ENCODE measurements at places on chromosomes 7 and 10.

DNA sequence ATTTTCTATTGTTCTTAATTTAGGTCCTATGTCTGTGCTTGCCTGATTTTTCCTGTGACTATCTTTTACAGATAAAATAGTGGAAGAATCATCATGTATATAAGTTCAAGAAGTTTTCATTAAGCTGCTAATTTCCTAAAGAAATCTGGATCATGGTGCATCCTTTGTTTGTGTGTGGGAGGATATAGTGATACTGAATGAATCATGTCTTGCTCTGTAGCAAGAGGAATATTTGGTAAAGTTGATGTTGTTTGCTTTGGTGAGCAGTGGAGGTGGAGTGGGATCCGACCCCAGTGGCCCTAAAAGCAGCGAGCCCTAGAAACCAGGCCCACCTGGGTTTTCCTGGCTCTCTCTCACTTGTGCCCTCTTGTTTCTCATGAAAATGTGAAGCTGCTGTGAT lies 83.7 kb downstream of the CCNY start:
- DNase-seq, result peak; percentile 14

GRCh38 chr10:80412486-80412885 lies 4.1 kb downstream of the PRXL2A start:
- no peak for DNase-seq

DNA sequence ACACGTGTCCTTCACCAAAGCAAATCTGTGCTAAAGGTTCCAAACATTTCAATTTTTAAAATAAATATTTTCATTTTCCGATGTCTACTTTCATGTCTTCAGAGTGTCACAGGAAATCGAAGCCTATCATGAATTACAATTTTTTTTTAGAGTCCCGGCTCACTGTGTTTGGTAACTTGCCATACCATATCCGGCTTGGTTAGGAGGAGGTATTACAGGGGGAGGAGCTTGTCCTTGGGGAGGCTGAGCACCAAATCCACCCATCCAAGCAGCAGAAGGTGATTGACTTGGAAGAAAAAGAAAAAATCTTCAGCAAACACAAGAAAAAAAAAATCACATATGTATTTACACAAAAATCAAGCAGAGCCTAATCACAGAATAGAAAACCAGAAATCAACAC lies 21.3 kb downstream of the TIAL1 start:
- no peak for DNase-seq

DNA sequence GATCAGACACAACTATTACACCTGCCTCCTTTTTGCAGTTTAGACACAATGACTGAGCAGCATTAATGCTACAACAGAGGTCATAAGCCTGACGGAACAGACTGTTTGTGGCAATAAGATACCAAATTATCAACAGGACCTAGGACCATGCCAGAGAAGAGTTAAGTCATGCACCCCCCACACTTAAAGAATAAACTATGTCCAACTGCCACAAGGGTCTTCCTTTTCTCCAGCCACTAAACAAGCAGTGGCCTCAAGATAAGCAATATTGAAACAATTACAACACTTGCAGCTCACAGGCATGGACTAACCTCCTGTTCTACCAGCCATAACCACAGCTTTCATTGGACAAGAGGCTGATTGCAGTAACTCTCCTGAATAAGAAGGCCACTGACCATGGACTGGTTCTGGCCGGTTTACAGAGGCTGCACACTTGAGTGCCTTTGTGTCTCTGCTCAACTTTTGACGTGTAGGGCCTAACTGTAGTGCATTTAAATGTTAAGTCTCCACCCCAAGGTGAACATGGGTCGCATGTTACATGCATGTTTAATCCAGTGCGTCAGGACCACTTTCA lies 104.4 kb downstream of the STRA8 start:
- no peak for DNase-seq

GRCh38 chr10:103793920-103794883 lies 61.2 kb downstream of the SH3PXD2A start:
- no peak for DNase-seq

- no peak for DNase-seq
Observed at GRCh38 chr10:60974463-60975149, 30.6 kb upstream of the RHOBTB1 start.

DNA sequence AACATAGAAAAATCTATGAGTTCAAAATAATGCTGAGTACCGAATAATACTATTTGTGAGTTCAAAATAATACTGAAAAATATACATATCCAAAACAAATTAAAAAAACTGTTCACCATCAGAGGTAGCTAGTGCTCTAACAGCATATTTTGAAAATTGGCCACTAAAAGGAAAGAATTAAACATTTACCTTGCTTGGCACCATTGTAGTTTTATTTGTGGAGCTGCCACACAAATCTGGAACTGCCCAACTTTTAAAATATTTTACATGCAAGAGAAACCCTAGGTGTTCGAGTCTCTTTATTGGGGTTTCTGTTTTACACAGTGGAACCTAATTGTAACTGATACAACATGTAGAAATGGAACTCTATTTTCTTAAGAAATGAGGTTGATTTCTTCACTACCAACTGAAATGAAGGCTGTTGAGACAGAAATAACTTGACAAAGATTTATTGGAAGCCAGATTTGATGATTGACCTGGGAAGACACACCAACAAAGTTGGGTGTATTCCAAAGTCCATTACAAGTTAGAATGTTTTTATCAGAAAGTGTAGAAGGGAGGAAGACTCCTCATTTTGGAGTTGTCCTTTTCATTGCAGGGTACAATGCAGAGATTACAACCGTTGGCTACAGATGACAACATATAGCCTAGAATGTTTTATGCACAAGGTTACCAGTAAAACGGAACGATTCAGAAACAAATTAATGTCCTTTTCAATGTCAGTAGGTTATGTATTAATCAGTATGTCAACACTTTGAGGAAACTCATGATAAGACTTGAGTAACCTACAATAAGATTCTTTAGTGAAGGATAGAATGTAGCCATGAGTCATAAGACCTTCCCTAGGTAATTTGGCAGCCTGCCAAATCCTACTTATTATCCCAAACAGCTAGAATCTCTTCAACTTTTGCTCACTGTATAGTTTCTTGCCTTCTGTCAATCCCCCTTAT lies 73.8 kb upstream of the PAPSS2 start:
- peak; percentile 14 for DNase-seq

GRCh38 chr7:144842377-144842851 lies 6.6 kb upstream of the TPK1 start:
- DNase-seq, result no peak

- DNase-seq, result no peak
Observed at GRCh38 chr7:141673346-141673745, 28.6 kb downstream of the DENND11 start.

DNA sequence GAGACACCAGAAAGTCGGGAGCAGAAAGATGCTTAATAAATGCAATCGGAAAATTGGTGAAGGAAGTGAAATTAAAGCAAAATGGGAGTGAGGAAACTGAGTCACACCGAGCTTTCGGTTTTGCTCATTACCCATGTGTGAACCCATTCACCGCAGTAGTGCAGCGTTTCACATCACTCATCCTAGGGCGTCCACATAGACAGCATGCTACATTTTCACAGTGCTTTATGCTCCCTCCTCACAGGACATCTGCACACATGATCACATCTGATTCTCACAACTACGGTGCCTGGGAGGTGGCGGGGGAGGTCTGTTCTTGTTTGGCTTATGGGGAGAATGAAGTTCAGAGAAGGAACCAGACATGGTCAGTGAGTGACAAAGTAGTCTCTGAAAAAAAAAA lies 36.6 kb upstream of the ATP6V0A4 start:
- DNase-seq, result no peak

DNA sequence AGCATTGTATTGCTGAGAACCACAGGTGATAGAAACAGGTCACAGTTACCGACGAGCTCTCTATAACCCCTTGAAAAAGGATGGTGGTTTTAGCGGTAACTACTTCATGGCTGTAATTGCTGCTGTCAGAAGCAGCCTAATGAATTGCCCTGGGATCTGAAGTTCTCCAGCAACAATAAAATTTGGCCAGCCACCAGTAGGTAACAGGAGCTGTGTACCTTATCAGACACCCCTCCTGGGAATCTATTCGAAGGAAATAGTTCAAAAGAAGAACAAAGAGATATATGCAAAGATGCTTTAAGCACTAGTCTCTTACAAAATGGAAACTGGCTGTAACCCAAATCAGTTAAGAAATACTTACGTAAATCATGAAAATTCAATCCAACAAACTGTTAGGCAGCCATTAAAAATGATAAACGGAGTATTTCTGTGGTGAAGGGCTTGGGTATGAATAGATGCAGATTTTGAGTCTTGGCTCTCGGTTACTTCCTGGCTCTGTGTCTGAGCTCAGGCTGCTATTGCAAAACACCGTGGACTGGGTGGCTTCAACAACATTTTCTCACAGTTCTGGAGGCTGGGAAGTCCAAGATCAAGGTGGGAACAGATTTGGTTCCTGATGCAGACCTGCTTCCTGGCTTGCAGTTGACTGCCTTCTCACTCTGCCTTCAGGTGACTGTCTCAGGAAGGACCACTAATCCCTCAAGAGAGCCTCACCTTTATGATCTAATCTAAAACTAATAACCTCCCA lies 1.6 kb downstream of the MSRB2 start:
- DNase-seq, result no peak

DNA sequence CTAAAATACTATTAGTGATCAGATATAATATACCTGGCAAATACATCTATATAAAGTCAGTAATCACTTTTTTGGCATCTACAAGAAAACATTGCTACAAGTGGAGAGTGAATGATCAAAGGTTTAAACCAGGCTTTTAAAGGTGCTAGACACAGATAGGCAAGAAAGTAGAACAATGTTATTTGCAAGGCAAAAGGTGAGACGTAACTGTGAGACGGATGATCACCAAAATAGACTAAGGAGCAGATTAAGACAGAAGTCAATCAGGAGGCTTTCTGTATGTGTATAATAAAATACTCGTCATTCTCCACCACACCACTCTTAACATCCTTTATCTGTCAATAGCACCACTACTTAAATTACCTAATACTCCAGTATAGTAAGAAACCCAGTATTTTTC lies 8.3 kb downstream of the ANXA7 start:
- no peak for DNase-seq

GRCh38 chr10:71964098-71964742 lies at the start of gene CHST3:
TSS of gene CHST3 (plus strand) at chr10:71964395. CDS start at chr10:72005843, 41,448 bp downstream.
- no peak for DNase-seq

DNA sequence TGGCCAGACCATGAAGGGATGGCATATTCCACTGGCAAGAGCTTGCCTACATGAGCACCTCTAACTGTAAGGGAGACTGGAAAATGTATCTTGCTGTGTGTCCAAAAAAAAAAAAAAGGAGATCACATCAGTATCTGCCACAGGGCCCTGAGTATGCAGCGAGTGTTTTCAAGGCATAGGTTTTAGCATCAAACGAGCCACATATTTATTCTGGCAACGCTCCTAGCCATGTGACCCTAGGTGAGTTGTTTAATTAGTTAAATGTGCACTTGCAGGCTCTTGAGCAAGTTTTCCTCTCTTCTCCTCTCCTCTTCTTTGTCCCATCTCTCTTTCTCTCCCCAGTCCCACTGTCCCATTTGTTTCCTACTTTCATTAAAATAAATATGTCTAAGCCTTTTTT lies 428.7 kb upstream of the AKR1E2 start:
- DNase-seq, result no peak

GRCh38 chr7:38369816-38370493 lies 96.5 kb upstream of the TARP start:
- DNase-seq, result peak; percentile 37

DNA sequence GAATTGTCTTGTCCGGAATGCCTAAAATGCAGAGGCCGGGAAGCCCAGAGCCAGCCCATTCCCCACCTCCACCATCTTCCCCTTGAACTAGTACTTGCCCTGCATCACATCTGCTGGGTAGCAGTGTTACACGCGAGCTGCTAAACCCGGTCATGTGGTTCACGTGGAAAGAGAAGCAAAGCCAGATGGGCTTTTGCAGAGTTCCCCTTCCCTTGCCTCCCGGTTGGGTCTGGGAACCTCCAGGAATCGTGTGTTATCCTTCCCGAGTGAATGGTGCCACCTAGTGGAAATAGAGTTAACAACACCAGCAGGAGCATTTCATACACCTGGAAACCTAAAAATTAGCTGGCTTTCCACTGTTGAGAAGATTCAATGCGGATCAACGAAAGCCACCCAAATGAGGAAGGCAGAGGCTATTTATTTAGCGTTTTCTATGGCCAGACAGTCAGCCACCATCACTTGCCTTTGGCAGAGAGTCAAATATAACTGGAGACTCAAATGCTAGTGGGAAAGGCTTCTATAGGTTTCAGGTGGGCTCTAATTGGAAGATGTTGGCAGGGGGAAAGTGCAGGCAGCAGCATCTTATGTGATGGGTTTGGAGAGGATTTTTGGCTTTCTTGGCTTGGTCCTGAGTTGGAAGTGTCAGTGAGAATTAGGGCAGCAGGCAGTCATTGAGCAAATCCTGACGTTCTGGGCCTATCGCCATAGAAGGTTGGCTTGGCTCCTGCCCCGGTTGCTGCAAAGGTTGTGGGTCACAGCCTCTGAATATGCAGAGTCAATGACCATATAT lies 12.9 kb upstream of the DENND2A start:
- DNase-seq, result peak; percentile 34

DNA sequence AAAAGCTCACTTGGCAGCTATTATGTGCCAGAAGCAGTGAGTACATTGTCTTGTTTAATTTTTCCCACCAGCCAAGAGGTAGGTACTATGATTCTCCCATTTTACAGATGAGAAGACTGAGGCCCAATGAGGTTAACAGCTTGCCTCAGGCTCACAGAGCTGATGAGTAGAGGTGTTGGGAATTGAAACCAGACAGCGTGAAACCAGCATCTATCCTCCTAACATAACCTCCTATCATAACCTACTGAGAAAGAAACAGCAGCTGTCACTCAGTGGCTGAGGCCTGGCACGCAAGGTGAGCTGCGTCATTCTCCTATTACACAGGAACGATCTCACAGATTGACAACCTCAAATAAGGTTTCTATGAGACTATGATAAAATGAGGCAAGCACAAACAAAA lies 6.2 kb downstream of the PYROXD2 start:
- no peak for DNase-seq

DNA sequence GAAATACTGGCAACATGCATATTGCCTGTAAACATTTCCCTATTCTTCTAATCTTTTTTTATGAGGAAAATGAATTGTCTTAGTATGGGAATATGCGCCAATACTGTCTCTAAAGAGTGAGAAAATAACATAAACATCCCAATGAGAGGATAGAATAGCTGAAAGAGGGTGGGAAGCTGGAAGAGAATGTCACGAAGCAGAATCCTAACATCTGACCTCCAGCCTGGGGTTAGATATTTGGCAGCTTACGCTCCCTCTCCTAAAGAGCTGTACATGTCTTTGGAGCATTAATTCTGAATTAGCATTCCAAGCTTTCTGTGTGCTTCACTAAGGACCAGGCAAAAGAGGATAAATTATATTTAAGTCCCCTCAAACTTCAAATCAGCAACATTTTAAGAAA lies 31.6 kb upstream of the SLC16A12 start:
- no peak for DNase-seq

- no peak for DNase-seq
Observed at GRCh38 chr7:2774935-2775334, 69.2 kb downstream of the GNA12 start.
